ENCODE measurements at places on chromosomes 16 and 17.
A peak's percentile ranks its signal among the peaks of the same experiment; 100 is the strongest.

DNA sequence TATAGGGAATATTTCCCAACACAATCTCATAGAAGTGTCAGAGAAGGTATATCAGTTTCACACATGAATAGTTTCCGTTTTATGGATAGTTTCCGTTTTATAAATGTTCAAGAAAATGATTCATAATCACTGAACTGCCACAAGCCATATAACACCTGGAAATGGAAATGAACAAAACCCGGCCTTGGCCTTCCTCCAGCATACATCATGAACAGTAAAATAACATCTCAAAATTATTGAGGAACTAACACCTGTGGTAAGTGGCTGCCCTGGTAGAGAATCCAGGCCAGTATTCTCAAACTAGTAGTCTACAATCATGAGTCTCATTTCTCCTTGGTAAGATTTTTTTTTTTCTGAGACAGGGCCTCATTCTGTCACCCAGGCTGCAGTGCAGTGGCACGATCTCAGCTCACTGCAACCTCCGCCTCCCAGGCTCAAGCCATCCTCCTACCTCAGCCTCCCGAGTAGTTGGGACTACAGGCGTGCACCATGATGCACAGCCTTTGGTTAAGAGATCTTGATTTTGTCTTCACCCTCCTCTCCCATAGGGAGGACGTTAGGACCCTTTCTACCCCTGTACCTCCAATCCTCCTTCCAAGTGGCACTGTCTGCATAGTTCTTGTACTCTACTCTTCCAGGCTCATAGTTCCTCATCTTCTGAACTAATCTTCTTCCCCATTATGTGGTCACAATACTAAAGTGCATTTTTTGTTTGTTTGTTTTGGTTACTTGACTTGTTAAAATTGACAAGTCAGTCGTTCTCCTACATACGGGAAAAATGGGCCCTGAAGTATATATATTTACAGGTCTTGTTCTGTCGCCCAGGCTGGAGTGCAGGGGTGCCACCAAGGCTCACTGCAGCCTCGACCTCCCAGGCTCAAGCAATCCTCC, 15.0 kb upstream of the RGS9 start:
- H3K27ac ChIP-seq = peak overlapping the region; percentile 97
- no peak for DNase-seq
- no peaks in the 10 kb centered on the region for H3K36me3 ChIP-seq
- H3K4me1 ChIP-seq = peaks cover 16% of the 10 kb centered on the region
- peak overlapping the region; percentile 94 for H3K4me3 ChIP-seq

- peak overlapping the region; percentile 19 for H3K27ac ChIP-seq
- H3K27me3 ChIP-seq = peaks cover 40% of the 10 kb centered on the region
- no peaks in the 10 kb centered on the region for H3K36me3 ChIP-seq
- no peak for DNase-seq
- no peaks in the 10 kb centered on the region for H3K4me1 ChIP-seq
Measured at GRCh38 chr17:40909755-40910154, 24.7 kb upstream of the KRT20 start.

- peaks cover 43% of the 10 kb centered on the region for H3K27me3 ChIP-seq
- H3K36me3 ChIP-seq = no peaks in the 10 kb centered on the region
- H3K27ac ChIP-seq = no peak overlapping the region
- H3K4me3 ChIP-seq = no peak overlapping the region
- no peak for DNase-seq
- peaks cover 7% of the 10 kb centered on the region for H3K4me1 ChIP-seq
Measured at GRCh38 chr17:2751491-2751890, 2.0 kb upstream of the CCDC92B start.

GRCh38 chr17:35467824-35468223, 19.3 kb upstream of the SLFN13 start:
- peak overlapping the region; percentile 69 for H3K27ac ChIP-seq
- peak overlapping the region; percentile 24 for H3K4me3 ChIP-seq
- peaks cover 7% of the 10 kb centered on the region for H3K36me3 ChIP-seq
- no peaks in the 10 kb centered on the region for H3K27me3 ChIP-seq
- DNase-seq = no peak

GRCh38 chr16:64074706-64075105, 1047.2 kb downstream of the CDH11 start:
- H3K4me1 ChIP-seq = no peaks in the 10 kb centered on the region
- no peak for DNase-seq
- H3K27me3 ChIP-seq = no peaks in the 10 kb centered on the region
- no peak overlapping the region for H3K27ac ChIP-seq
- H3K4me3 ChIP-seq = no peak overlapping the region

GRCh38 chr16:19968891-19969683, 84.4 kb upstream of the GPRC5B start:
- no peak overlapping the region for H3K4me3 ChIP-seq
- H3K27me3 ChIP-seq = peaks cover 14% of the 10 kb centered on the region
- H3K4me1 ChIP-seq = no peaks in the 10 kb centered on the region
- H3K36me3 ChIP-seq = no peaks in the 10 kb centered on the region
- no peak overlapping the region for H3K27ac ChIP-seq
- DNase-seq = no peak

GRCh38 chr17:2571523-2572303, 21.7 kb upstream of the PAFAH1B1 start:
- H3K4me3 ChIP-seq = peak overlapping the region; percentile 42
- no peaks in the 10 kb centered on the region for H3K27me3 ChIP-seq
- DNase-seq = no peak
- H3K36me3 ChIP-seq = no peaks in the 10 kb centered on the region

DNA sequence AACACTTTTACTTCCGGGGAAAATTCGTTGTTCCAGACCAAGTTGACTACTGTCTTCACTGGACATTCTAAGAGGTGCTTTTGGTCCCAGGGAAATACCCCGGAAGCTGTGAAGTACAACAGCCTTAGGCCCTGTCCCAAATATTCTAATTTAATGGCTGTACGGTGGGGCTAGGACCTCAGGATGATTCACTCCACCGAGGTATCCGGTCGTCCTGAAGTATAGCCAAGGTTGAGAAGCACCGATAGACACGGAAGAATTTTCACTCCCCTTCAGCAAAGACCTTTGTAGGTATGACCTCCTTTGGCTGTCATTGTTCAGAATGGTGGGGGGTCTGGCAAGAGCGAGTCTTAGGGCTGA, 34.9 kb upstream of the ARL4D start:
- no peak overlapping the region for H3K27ac ChIP-seq
- peaks cover 44% of the 10 kb centered on the region for H3K4me1 ChIP-seq
- no peak for DNase-seq
- H3K27me3 ChIP-seq = peaks cover 6% of the 10 kb centered on the region
- H3K4me3 ChIP-seq = no peak overlapping the region

DNA sequence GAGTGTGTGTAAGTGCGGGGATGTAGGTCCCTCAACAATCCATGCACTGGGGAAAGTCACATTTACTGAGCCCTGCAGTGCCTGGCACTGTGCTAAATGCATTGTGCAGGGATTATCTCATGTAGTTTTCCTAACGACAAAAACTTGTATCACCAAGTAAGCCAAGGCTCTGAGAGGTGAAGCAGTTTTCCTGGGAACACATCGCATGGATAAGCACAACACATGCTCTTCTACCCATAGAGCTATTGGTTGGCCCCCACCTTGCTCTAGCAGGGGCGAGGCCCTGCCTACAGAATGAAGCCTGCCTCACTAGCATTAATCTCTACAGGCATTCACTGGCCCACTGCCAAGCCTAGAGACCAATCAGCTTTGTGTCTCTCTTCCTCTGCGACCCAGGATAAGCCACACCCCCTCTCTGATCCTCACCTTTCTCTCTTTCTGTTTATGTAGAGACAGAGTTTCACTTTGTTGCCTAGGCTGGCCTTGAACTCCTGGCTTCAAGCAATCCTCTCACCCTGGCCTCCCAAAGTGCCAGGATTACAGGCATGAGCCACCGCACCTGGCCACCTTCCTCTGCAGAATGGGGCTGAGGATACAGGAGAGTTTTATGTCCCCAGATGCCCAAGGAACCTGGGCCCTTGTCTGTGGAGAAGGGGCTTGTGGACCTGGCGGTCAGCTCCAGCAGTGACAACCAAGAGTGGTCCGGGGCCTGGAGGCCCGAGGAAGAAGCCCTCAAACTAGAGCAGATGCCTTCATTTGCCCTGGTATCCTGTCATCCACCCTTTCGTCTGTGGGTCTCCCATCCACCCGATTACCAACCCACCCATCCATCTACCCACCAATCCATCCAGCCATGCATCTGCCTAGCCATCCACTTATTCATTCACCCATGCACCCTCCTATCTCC, 12.8 kb downstream of the CDH16 start:
- H3K27ac ChIP-seq = no peak overlapping the region
- no peaks in the 10 kb centered on the region for H3K4me1 ChIP-seq
- H3K36me3 ChIP-seq = no peaks in the 10 kb centered on the region
- no peak overlapping the region for H3K4me3 ChIP-seq
- H3K27me3 ChIP-seq = peaks cover 9% of the 10 kb centered on the region
- no peak for DNase-seq

DNA sequence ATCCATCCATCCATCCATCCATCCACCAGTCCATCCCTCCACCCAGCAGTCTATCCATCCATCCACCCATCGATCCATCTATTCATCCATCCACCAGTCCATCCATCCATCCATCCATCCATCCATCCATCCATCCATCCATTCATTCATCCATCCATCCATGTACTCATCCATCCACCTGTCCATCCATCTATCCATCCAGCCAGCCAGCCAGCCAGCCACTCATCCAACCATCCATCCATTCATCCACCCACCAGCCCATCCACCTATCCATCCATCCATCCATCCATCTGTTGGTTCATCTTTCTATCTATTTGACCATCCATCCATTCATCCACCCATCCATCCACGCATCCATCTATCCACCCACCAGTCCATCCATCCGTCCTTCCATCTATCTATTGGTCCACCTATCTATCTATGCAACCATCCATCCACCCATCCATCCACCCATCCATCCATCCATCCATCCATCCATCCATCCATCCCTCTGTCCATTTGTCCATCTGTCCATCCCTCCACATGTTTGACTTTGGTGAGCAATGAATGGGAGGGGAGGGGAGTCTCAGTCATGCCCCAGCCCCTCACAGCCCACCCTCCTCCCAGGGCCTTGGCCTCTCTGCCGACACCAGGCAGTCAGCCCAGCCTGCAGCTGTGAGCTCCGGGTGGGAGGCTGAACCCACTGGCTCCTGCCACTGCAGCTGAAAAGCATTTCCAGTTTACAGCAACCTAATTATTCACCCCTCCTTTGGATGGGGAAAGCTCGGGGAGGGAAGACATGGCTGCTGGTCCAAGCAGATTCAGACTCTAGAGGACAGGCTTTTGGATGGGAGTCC, 38.1 kb upstream of the SSTR5 start:
- H3K27me3 ChIP-seq = no peaks in the 10 kb centered on the region
- no peaks in the 10 kb centered on the region for H3K4me1 ChIP-seq
- no peak overlapping the region for H3K27ac ChIP-seq
- H3K36me3 ChIP-seq = no peaks in the 10 kb centered on the region
- DNase-seq = no peak
- H3K4me3 ChIP-seq = no peak overlapping the region

- no peak overlapping the region for H3K4me3 ChIP-seq
- no peaks in the 10 kb centered on the region for H3K36me3 ChIP-seq
- no peak for DNase-seq
- H3K27ac ChIP-seq = no peak overlapping the region
Measured at GRCh38 chr17:74356646-74357465, 4.8 kb downstream of the BTBD17 start.

DNA sequence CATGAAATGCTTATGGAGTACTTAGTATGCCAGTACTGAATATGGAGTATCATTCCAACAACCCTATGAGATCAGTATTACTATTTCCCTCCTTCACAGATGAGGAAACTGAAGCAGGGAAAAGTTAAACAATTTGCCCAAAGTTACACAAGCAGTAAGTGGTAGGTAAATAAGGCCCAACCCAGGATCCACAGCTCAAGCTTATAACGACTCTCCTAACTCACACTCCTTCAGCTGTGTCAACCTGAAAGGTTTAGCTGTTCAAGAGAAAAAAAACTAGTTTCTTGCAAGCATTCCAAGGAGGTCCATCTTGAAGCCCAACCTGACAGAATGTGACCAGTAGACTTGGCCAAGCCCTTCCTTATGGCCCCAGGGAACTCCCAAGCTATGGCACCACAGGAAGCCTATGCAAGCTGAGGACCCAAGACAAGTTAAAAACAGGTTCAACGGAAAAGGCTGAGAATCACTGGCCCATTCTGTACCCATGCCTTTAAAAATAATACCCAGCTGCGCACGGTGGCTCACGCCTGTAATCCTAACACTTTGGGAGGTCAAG, 6.5 kb downstream of the CRK start:
- H3K27ac ChIP-seq = no peak overlapping the region
- H3K36me3 ChIP-seq = no peaks in the 10 kb centered on the region
- no peak overlapping the region for H3K4me3 ChIP-seq
- no peak for DNase-seq
- H3K27me3 ChIP-seq = no peaks in the 10 kb centered on the region

DNA sequence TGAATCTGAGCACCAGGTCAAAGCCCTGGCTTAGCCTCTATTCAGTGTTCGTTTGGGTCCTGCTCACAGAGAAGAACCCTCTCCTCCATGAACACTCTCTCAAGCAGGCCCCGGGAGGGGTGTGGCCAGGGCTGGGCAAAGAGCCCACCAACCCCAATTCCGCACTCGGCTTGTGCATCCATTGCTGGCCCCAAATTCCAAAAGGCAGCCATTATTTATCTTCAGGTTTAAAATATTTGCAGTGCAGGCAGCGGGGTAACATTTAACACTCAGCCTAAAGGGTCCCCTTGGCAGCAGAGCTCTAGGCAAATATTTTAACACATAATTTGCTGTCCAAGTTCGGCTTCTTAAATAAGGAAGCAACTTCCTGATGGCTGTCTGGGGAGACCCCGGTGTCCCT, 115.7 kb downstream of the ZNF423 start:
- no peaks in the 10 kb centered on the region for H3K4me1 ChIP-seq
- no peak for DNase-seq
- H3K27ac ChIP-seq = no peak overlapping the region
- H3K27me3 ChIP-seq = no peaks in the 10 kb centered on the region
- no peak overlapping the region for H3K4me3 ChIP-seq

DNA sequence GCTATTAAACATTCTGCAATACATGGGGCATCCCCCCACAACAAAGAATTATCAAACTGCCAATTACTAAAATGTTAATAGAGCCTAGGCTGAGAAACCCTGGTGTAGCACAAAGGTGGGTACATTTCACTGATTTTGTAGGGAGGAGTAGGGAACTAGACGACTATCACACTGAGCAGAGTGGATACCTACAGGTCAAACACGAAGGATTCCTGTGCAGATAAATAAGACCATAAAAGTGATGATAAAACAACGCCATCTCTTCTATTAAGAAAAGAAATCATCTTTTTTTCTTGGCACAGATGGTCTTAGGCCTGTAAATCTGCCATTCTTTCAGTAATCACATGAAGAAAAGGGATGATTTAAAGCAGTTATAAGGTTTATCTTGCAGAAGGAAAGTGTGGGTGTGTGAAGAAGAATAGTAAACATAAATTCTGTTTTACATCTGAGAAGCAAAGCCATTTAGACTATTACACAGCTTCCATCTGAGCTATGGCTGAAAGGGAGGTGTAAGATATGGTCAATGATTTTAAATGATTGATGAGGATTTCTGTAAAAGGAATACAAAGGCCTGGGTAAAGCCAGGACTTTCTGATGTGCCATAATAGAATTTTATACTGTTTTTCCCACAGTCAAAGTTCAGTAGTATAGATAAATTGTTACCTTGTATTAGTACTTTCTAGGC, 429.4 kb upstream of the GOT2 start:
- no peaks in the 10 kb centered on the region for H3K36me3 ChIP-seq
- no peak overlapping the region for H3K4me3 ChIP-seq
- H3K27me3 ChIP-seq = no peaks in the 10 kb centered on the region
- no peaks in the 10 kb centered on the region for H3K4me1 ChIP-seq
- no peak for DNase-seq
